Lung (tissue), 17 donors: ENCODE measurements at places on chromosomes 1 and 21. TPM values are rescaled to one million over a fixed set of nuclear protein-coding genes. Genes with fewer than 3 reads are reported as not detected.

- DNase-seq = peak; percentile 88
- peak overlapping the region; percentile 79 for H3K27ac ChIP-seq
- H3K36me3 ChIP-seq = no peaks in the 10 kb centered on the region
- peaks cover 6% of the 10 kb centered on the region for H3K4me1 ChIP-seq
- H3K4me3 ChIP-seq = no peak overlapping the region
Measured at GRCh38 chr1:218674280-218674773, 329.2 kb downstream of the TGFB2 start.

- no peaks in the 10 kb centered on the region for H3K27me3 ChIP-seq
- H3K4me3 ChIP-seq = no peak overlapping the region
- H3K27ac ChIP-seq = peak overlapping the region; percentile 89
- peaks cover 22% of the 10 kb centered on the region for H3K4me1 ChIP-seq
Measured at GRCh38 chr1:150976401-150976821, 1.8 kb upstream of the CERS2 start.

DNA sequence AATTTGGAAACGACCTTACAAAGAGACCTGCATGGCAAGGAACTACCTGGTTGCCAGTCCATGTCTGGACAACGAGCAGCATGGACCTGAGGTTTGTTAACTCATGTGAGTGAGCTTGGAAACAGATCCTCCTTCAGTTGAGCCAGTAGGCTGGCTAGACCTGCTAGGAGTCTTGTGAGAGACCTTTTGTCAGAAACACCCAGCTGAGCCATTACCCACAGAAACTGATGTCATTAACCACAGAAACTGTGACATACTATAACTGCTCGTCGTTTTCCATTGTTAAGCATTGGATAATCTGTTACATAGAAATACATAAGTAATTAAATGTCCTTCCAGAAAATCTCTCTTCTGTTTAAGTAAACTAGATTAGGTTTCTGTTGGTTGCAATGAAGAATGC is 211.1 kb upstream of the C21orf91 start:
- no peak for DNase-seq
- H3K4me3 ChIP-seq = no peak overlapping the region
- H3K27me3 ChIP-seq = no peaks in the 10 kb centered on the region
- no peaks in the 10 kb centered on the region for H3K4me1 ChIP-seq

URB2 gene
- 10.9 TPM for total RNA-seq

PRRX1 gene
- total RNA-seq = 37.5 TPM

DNA sequence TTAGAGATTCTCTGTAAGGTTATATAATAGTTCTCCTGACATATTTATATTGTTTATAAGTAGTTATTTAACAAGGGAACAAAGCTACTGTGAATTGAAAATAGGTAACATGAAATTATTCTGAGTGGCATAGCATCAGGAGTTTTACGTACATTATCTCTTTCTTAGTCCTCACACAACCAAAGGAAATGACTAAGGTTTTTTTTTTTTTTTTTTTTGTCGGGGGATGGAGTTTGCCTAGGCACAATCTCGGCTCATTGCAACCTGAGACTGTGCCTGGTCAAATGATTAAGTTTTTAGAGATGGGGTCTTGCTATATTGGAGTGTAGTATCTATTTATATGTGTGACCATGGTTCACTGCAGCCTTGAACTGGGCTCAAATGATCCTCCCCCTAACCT is 24.9 kb downstream of the TMED5 start:
- no peak overlapping the region for H3K27ac ChIP-seq
- H3K36me3 ChIP-seq = peaks cover 13% of the 10 kb centered on the region

DNA sequence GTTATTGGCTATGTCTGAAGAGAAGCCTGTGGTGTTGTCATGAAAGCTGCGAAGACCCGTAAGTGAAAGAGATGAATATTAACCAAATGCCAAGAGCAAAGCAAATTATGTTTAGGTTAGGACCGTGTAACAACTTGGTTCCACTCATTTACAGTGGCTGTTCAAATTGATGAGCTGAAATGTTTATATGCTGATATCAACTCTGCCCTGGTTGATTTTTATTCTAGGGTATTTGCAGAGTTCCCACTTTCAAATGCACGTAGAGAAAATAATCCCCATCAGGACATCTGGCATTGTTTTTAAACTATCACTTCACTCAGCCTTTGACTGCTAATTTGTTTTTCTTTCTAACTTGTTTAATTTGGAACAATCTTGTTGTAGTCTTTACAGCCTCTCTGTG is 581.6 kb upstream of the ADAMTS5 start:
- no peaks in the 10 kb centered on the region for H3K27me3 ChIP-seq
- peak; percentile 92 for DNase-seq
- peaks cover 38% of the 10 kb centered on the region for H3K4me1 ChIP-seq
- no peak overlapping the region for H3K4me3 ChIP-seq
- no peaks in the 10 kb centered on the region for H3K36me3 ChIP-seq

GRCh38 chr1:16073490-16074119 is at the start of gene FAM131C:
FAM131C (minus strand) TSS chr1:16073651; CDS start chr1:16073442, 209 bp downstream.
- H3K27me3 ChIP-seq = peaks cover 6% of the 10 kb centered on the region
- DNase-seq = no peak
- H3K4me3 ChIP-seq = no peak within 1 kb of the TSS
- no peak within 1 kb of the TSS for H3K27ac ChIP-seq

GRCh38 chr21:43736224-43736883 is 17.4 kb downstream of the PDXK start:
- no peaks in the 10 kb centered on the region for H3K27me3 ChIP-seq
- no peak for DNase-seq
- H3K4me3 ChIP-seq = no peak overlapping the region

DNA sequence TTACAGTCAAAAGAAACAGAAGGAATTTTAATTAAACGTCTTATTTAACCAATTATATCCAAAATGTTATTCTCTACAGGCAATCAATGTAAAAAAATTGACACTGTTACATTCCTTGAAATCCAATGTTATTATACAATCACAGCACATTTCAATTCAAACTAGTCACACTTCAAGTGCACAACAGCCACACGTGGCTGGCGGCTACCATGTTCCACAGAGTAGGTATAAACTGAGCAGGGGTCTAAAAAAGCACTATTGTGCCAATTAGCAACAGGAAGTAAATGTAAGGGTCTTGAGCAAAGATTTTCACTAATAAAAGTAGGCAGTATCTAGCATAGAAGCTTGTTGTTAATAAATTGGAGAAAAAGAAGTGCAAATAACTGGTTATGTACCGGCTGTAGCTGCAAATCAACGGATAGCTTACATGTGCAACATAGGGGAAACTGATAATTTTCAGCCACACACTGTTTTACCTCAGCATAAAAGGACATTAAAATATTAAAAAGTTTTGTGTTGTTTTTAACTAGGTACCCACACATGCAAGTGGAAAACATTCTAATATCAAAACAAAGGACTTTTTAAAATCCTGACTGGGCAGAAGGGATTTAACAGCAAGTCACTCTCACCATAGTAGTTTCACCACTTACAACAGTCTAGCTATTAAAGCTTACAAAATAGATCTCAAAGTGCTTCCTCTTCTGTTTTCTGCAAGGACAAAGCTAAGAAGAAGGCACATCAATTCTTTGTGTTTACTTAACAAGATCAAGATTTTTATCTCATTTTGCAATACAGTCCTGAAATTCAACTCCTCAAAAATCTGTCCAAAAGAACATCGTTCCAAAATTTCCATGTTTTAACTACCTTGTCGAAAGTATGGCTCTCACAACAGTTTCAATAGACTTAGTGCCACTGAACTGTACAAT is 2.5 kb downstream of the CSDE1 start:
- H3K36me3 ChIP-seq = no peaks in the 10 kb centered on the region
- peak; percentile 3 for DNase-seq
- peaks cover 12% of the 10 kb centered on the region for H3K4me1 ChIP-seq

DNA sequence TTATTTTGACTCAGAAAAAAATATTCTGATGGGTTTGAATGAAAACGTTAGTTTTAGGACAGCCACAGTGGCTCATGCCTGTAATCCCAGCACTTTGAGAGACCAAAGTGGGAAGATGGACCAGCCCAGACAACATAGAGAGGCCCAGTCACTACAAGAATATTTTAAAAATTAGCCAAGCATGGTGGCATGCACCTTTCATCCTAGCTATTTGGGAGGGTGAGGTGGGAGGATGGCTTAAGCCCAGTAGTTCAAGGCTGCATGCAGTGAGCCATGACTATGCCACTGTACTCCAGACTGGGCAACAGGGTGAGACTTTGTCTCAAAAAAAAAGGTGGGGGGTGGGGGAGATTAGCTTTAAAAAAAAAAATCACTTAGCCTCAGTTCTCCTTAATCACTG is 127.5 kb downstream of the LBR start:
- no peaks in the 10 kb centered on the region for H3K36me3 ChIP-seq
- no peak overlapping the region for H3K27ac ChIP-seq
- H3K27me3 ChIP-seq = no peaks in the 10 kb centered on the region
- H3K4me1 ChIP-seq = no peaks in the 10 kb centered on the region
- DNase-seq = no peak

DNA sequence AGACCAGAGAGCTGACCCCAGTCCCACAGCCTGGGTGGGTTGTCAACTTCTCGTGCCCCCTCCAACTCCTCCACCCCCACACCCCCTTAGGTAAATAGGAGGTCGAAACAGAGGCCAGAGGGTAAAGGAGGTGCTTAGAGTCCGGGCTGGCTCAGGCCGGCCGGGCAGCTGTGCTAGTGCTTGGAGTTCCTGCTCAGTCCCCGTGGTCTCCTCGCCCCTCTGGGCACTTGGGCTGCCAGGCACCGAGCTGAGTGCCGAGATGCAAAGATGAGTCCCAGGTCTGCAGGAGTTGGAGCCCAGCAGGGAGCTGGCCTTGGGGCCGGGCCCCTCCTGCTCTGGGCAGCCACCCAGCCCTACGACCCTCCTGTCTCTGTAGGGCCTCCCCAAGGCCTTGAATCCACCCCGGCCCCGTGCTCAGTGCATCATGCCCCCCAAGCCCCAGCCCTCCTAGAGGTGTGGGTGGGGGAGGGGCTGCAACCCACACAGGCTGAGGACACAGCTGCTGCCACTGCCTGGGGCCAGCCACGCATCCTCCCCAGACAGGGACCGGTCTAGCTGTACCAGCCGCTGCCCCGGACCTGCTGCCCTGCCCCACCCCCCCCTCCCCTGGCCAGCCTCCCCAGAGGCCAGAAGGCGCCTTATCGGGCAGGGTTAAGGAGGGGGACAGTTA is 1.9 kb downstream of the SMIM1 start:
- H3K27me3 ChIP-seq = no peaks in the 10 kb centered on the region
- DNase-seq = no peak
- H3K27ac ChIP-seq = no peak overlapping the region
- peaks cover 3% of the 10 kb centered on the region for H3K36me3 ChIP-seq

HFM1 gene
- 8.0 TPM for total RNA-seq

CNR2 gene
- total RNA-seq = 0.46 TPM

TTC22 gene
- 6.6 TPM for total RNA-seq

GRCh38 chr1:183633676-183634343 is 1.8 kb downstream of the ARPC5 start:
- peaks cover 1% of the 10 kb centered on the region for H3K36me3 ChIP-seq
- peak overlapping the region; percentile 41 for H3K27ac ChIP-seq
- no peak for DNase-seq
- H3K27me3 ChIP-seq = no peaks in the 10 kb centered on the region

- H3K4me3 ChIP-seq = no peak overlapping the region
- H3K27me3 ChIP-seq = no peaks in the 10 kb centered on the region
- peak overlapping the region; percentile 59 for H3K27ac ChIP-seq
- DNase-seq = peak; percentile 97
- peaks cover 23% of the 10 kb centered on the region for H3K4me1 ChIP-seq
Measured at GRCh38 chr1:181152892-181153633, 64.6 kb downstream of the IER5 start.

GRCh38 chr1:154179946-154180687 is 11.8 kb downstream of the TPM3 start:
- peaks cover 10% of the 10 kb centered on the region for H3K4me1 ChIP-seq
- no peak overlapping the region for H3K4me3 ChIP-seq
- no peak overlapping the region for H3K27ac ChIP-seq
- no peak for DNase-seq
- H3K27me3 ChIP-seq = no peaks in the 10 kb centered on the region

GRCh38 chr1:235022341-235022980 is 106.2 kb downstream of the TOMM20 start:
- H3K36me3 ChIP-seq = no peaks in the 10 kb centered on the region
- peaks cover 12% of the 10 kb centered on the region for H3K4me1 ChIP-seq
- peak overlapping the region; percentile 13 for H3K27ac ChIP-seq
- no peaks in the 10 kb centered on the region for H3K27me3 ChIP-seq

INTS7 gene
- total RNA-seq = 15.7 TPM

GRCh38 chr21:32520875-32521735 is 64.2 kb downstream of the TCP10L start:
- no peaks in the 10 kb centered on the region for H3K36me3 ChIP-seq
- no peaks in the 10 kb centered on the region for H3K27me3 ChIP-seq
- no peaks in the 10 kb centered on the region for H3K4me1 ChIP-seq
- H3K4me3 ChIP-seq = no peak overlapping the region
- peak overlapping the region; percentile 74 for H3K27ac ChIP-seq
- peak; percentile 85 for DNase-seq

- no peak overlapping the region for H3K4me3 ChIP-seq
- H3K36me3 ChIP-seq = no peaks in the 10 kb centered on the region
- no peak for DNase-seq
- no peaks in the 10 kb centered on the region for H3K27me3 ChIP-seq
Measured at GRCh38 chr1:99270646-99271045, 6.4 kb downstream of the PLPPR4 start.

DNA sequence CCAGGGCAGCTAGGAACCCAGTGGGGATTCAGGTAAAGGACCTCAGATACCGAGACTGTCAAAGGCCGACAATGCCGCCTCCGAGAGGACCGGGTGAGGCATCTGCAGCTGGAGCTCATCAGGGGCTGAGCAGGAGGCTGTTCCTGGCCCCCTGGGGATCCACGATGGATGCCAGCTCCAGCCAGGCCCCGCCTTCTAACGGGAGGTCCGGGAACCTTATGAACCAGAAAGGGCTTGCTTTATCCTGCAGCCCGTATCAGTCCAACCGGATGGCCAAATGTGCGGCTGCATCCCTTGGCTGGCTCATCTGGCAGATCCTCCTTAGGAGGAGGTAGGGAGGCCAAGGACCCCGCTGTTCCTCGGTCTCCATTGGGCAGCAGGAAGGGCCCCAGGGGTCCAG is 32.0 kb downstream of the SLC45A1 start:
- H3K27me3 ChIP-seq = no peaks in the 10 kb centered on the region
- H3K4me3 ChIP-seq = no peak overlapping the region
- no peaks in the 10 kb centered on the region for H3K4me1 ChIP-seq
- DNase-seq = no peak

GRCh38 chr1:44408212-44408582 is 3.1 kb downstream of the RNF220 start:
- H3K27ac ChIP-seq = no peak overlapping the region
- H3K4me1 ChIP-seq = no peaks in the 10 kb centered on the region
- H3K36me3 ChIP-seq = no peaks in the 10 kb centered on the region
- H3K4me3 ChIP-seq = no peak overlapping the region
- peak; percentile 27 for DNase-seq
- H3K27me3 ChIP-seq = peaks cover 1% of the 10 kb centered on the region

DNA sequence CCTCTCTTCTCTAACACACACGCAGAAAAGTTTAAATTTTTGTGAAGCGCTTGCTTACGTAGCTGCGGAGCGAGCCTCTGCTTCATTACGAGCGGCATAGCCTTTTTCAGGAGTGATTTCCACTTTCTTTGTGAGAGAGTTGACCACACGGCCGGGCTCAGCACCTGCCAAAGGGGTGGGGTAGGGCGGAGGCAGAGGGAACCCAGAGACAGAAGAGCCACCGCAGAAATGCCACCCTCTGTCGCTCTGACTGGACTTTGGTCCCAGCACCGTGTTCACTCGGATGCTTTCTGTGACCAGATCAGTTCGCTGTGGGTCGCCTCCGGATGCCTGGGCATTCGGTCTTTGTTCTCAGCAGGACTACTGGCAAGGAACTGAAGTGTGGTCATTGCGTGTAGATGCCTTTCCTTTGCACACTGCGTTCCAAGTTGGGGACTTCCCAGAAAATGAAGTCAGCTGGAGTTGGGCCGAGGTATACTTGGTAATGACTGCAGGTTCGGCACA is 883 bp downstream of the CHODL start:
- no peaks in the 10 kb centered on the region for H3K36me3 ChIP-seq
- H3K27ac ChIP-seq = no peak overlapping the region
- peaks cover 25% of the 10 kb centered on the region for H3K27me3 ChIP-seq
- no peak overlapping the region for H3K4me3 ChIP-seq
- peak; percentile 40 for DNase-seq
- peaks cover 4% of the 10 kb centered on the region for H3K4me1 ChIP-seq
